Activated T-cell treated with anti-CD3 and anti-CD28 coated beads, Interleukin-2, amount 50 U/mL, for 72 hours (primary cell): ENCODE measurements at places on chromosomes 3 and 15.

GRCh38 chr15:69881766-69882165 is 216.0 kb downstream of the TLE3 start:
- no peak for DNase-seq

GRCh38 chr15:23039917-23040281 is 530 bp upstream of the TUBGCP5 start:
- no peak for DNase-seq

DNA sequence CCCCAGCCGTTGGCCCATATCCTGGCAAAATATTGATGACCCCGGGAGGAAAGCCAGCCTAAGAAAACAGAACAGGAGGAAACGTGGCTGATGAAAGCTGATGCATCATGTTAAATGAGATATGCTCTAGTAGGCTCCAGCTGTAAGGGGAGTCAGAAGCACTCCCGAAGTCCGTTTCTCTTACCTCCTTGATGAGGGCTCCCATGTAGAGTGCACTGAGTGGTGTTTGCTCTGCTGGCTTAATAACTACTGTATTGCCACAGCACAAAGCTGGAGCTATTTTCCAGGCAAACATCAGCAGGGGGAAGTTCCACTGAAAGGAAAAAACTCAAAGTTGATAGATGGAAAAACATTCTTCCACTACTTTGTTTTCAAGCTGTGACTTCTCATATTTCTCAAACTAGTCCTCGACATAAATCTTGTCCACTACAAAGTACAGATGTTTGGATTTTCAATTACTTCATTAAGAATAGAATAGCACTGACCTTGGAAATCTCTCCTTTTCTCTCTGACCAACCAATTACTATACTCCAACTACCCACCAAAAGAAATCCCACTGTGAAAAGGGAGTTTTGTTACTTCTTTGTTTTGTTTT is 72.7 kb downstream of the ALDH1A2 start:
- no peak for DNase-seq

- no peak for DNase-seq
These were observed 136.9 kb downstream of the FRMD5 start for GRCh38 chr15:44058126-44058525.

GRCh38 chr3:66066963-66067617 is 28.4 kb upstream of the MAGI1 start:
- DNase-seq: no peak

GRCh38 chr3:12719541-12719940 is 39.5 kb downstream of the TMEM40 start:
- DNase-seq: no peak

- no peak for DNase-seq
These were observed 43.2 kb downstream of the NR2E3 start for GRCh38 chr15:71853543-71853942.
